ENCODE measurements at places on chromosomes 16 and 17. TPM values are rescaled to one million over a fixed set of nuclear protein-coding genes. Genes with fewer than 3 reads are reported as not detected.

The AANAT gene
- total RNA-seq: not detected

The C16orf86 gene
- 5.9 TPM for total RNA-seq

The CD79B gene
- total RNA-seq: 3.3 TPM

- H3K4me3 ChIP-seq: no peak overlapping the region
- peaks cover 66% of the 10 kb centered on the region for H3K27me3 ChIP-seq
- H3K36me3 ChIP-seq: peaks cover 50% of the 10 kb centered on the region
- H3K4me1 ChIP-seq: no peaks in the 10 kb centered on the region
- no peak overlapping the region for H3K27ac ChIP-seq
Measured at GRCh38 chr16:88878967-88879787, 12.7 kb upstream of the PABPN1L start.

DNA sequence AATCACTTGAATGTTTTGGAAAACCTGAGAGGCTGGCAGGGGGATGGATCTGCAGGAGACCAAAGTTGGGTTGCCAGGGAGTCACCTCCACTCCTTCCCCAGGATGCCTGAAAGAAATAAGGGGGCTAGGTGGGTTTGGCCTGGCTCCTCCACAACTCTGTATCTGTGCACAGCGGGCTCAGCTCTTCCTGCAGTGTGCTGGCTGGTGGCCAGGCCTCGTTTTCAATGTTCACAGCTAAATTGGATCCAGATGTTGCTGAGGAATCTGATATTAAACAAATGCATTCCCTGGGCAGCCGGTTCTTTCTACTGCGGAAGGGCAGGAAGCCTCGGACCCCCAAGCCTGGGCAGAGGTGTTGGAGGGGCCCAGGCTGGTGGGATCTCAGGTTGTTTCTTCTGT, 106.2 kb downstream of the N4BP1 start:
- no peaks in the 10 kb centered on the region for H3K36me3 ChIP-seq
- H3K4me3 ChIP-seq: no peak overlapping the region

DNA sequence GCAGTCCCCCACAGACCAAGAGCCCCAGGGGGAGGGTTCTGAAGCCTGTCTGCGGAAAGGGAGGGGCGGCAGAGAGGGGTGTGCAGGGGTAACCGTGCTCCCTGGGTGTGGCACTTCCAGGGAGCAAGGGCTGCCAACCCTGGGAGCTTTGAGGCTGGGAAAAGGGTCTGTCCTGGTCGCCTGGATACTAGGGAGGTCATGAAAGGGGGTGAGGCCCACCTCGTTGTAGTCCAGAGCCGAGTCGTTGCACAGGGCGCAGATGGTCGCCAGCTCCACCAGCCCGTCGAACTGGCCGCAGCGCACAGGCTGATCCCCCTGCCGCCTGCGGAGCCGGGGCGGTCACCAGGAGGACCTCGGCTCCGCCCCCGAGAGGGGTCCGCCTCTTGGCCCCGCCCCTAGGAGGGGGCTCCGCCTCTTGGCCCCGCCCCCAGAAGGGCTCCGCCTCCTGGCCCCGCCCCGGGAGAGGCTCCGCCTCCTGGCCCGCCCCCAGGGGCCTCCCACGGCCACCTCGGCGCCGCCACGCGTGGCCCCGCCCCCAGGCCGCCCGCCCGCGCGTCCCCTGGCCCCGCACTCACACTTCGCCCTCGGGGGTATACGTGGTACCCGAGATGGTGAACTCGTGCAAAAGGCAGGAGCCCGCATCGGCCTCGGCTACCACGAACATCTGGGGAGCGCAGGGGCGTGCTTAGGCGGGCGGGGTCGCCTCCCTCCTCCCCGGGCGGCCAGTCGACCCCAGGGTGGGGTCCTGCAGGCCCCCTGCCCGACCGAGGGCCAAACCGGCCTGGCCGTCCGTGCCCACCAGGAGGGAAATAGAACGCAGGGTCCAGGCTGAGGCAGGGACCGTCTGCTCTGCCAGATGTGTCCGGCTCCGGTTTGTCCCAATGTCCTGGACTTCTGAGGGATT, 19.5 kb downstream of the ATP2A3 start:
- peak overlapping the region; percentile 68 for H3K27ac ChIP-seq
- no peaks in the 10 kb centered on the region for H3K27me3 ChIP-seq
- no peaks in the 10 kb centered on the region for H3K4me1 ChIP-seq
- ATAC-seq: peak; percentile 82
- peak overlapping the region; percentile 50 for H3K4me3 ChIP-seq
